B cell (primary cell): ENCODE measurements at places on chromosomes 16 and 17. TPM values are rescaled to one million over a fixed set of nuclear protein-coding genes. Genes with fewer than 3 reads are reported as not detected.

- peak; percentile 94 for DNase-seq
Observed at GRCh38 chr17:5111402-5112204, at the start of gene ZNF232. Gene ZNF232, minus strand, starts transcription at chr17:5111878. Its CDS starts 56 bp downstream, at chr17:5111822.

EVPLL gene
- 0.06 TPM in 1 of 2 replicates, not detected in the other for polyA plus RNA-seq

- DNase-seq, result no peak
Observed at GRCh38 chr16:4706871-4707270, 13.5 kb downstream of the NUDT16L1 start.

DNA sequence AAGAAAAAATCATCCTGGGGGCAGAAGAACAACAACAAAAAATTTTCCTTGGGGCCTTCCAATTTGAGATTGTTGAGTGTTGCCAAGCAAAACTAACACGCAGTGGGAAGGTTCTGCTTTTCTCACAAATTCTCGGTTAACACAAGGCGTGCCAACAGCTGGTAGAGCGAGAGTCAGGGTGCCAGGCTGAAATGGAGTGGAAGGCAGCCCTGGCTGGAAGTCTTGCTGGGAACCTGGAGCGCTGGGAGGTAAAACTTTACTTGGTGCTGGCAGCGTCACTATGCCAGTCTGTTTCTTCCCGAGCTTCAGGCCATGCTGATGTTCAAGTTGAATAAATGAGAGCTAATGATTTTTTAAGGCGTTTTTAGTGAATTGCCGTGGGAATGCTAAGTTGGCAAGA lies 189.4 kb downstream of the WWOX start:
- no peak for DNase-seq

CDH1 gene
- 0.12 TPM in 1 of 2 replicates, not detected in the other for polyA plus RNA-seq

GRCh38 chr16:84378567-84378966 lies 10.2 kb downstream of the ATP2C2 start:
- no peak for DNase-seq

- no peak for DNase-seq
Observed at GRCh38 chr16:49345829-49346228, 27.8 kb upstream of the C16orf78 start.

DNA sequence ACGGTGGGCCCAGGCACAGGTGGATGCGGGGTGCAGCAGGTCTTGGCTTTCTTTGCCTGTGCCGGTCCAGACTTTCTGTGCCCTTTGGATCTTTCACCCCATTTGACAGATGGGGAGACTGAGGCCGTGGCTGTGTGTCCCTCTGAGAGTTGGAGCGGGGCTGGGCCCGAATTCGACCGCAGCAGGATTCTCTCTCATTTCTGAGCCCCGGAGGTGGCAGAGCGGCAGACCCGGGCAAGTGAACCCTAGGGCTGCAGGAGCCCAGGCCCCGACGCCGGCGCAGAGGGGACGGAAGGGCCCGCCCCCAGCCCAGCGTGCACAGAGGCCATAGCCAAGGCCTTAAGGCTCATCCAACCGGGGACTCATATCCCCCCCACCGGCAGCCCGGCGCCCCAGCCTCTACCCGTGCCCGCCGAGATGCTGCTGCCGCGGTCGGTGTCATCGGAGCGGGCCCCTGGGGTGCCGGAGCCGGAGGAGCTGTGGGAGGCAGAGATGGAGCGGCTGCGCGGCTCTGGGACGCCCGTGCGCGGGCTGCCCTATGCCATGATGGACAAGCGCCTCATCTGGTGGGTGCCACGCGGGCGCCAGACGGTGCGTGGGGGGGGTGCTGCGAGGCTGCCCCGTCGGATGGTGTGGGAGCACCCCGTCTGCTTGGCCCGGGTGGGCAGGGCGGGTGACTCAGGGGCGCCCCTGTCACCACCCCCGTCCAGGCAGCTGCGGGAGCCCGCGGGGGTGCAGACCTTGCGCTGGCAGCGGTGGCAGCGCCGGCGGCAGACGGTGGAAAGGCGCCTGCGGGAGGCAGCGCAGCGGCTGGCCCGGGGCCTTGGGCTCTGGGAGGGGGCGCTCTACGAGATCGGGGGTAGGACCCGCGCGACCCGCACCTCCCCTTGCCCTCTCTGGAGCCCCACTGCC lies 857 bp downstream of the TMC8 start:
- peak; percentile 69 for DNase-seq

- DNase-seq, result no peak
Observed at GRCh38 chr17:76140661-76141211, 309 bp downstream of the FOXJ1 start.

ALOX15 gene
- 0.10 and 0.13 TPM in 2 replicates for polyA plus RNA-seq

DNA sequence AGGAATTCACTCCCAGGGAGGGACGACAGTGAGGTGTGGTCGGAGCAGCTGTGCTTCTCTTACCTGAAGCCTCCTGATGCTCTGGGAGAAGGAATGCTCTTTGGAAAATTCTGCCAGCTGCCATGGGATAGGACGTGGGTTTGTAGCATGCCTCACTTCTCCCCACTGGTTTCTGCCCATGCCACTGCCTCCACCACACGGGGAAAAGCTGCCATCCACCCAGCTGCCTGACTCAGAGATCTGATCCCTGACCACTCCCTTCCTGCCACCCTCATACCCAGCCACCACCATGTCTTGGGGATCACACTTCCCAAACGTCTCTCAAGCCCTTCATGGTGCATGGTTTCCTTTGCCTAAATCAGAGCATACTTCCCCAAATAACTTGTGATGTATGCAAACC lies 80.0 kb downstream of the CPPED1 start:
- DNase-seq, result no peak

- DNase-seq, result no peak
Observed at GRCh38 chr16:68910051-68910450, 66.7 kb downstream of the TANGO6 start.

SOX15 gene
- polyA plus RNA-seq, result 0.18 and 0.49 TPM in 2 replicates

GRCh38 chr16:77273-77806 lies 685 bp upstream of the MPG start:
- DNase-seq, result peak; percentile 57

FOXF1 gene
- 0.03 TPM in 1 of 2 replicates, not detected in the other for polyA plus RNA-seq

- DNase-seq, result no peak
Observed at GRCh38 chr16:68528233-68528632, 10.9 kb upstream of the ZFP90 start.

DNA sequence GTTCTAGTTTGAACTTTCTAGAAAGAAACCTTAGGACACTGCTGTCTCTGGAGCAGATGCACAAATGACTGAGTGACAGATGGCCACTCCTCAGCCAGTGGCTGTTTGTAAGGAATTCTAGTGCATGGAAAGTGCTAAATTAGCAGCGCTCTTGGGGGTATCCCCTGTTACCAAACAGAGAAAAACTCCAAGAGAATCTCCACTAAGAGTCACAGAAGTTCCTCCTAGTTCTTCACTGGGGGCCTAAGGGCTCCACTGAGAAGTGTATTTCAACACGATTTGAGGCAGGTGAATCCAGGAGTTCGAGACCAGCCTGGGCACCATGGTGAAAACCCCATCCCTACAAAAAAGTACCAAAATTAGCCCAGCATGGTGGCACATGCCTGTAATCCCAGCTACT lies 18.1 kb upstream of the IRF8 start:
- DNase-seq, result no peak

DNA sequence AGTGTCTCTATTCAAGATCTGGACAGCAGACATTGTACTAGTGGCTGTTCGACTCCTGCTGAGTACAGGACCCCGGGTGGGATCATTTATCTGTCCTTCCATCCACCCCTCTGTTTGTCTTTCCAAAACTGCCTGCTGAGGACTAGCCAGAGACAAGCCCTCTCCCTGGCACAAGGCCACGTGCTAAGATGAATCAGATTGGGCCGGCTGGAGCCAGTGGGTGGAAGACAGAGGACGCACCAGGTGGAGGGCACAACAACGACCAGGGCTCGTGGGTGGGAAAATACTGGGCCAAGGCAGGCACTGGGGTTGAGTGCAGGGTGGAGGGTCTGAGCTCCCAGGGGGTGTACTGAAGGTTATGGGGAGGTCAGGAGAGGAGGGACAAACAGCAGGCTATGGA lies 1.4 kb upstream of the CA7 start:
- DNase-seq, result no peak

MILR1 gene
- 38.0 and 60.4 TPM in 2 replicates for polyA plus RNA-seq

ZDHHC1 gene
- 0.58 and 0.71 TPM in 2 replicates for polyA plus RNA-seq

NPW gene
- polyA plus RNA-seq, result 0.13 and 0.36 TPM in 2 replicates

GRCh38 chr16:28875134-28876018 lies 2.9 kb upstream of the ATP2A1 start:
- no peak for DNase-seq

RNF157 gene
- polyA plus RNA-seq, result 0.54 and 0.84 TPM in 2 replicates

GRCh38 chr16:79563921-79564320 lies 36.6 kb downstream of the MAF start:
- no peak for DNase-seq

TAOK1 gene
- 8.9 and 9.8 TPM in 2 replicates for polyA plus RNA-seq

DNA sequence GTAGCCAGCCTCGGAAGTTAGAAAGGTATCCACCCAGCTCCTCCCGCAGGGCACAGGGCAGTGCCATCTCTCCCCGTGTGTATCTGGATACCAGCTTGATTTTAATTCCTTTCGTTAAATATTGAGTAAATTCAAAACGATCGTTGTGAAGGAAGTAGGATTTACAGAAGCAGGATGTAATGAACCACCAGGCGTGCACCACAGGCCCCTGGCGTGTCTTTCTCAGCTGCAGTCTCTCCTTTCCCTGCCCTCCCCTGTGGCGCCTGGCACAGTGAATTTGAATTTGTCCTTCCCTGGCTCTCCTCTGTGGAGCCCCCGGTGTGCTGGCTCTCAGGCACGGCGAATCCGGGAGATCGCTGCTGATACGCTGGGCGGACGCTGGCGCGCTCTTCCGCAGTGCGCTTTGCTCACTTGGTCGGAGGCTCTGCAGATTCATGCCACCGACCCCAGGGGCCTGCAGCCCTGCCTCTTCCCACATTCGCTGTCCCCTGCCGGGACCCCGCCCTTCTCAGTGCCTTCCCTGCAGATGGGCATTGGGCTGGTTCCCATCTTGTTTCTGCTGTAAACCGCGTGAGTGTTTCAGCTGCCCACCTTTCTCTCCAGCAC lies 164.6 kb downstream of the RPTOR start:
- no peak for DNase-seq

- DNase-seq, result no peak
Observed at GRCh38 chr16:56956756-56957155, 5.0 kb upstream of the CETP start.

DNA sequence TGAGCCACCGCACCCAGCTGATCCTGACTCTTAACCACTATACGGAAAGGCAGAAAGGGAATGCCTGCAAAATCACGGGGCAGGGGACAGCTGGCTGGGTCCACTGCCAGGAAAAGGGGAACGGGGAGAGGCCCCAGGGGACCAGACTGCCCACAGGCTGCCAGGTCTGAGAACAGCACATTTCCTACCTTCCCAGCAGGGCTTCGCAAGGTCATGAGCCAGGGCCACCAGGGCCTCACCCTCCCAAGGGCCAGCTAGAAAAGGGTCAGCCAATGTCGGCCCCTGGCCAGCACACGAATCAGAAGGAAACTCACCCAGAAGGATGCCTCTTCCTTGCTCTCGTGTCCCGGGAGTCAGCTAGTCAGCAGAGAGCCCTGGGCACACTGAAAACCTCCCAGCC lies 118.4 kb downstream of the ZNF423 start:
- DNase-seq, result no peak

- DNase-seq, result no peak
Observed at GRCh38 chr16:81136390-81137335, 40.5 kb upstream of the GCSH start.

KRTAP3-2 gene
- polyA plus RNA-seq, result not detected in 2 replicates

- no peak for DNase-seq
Observed at GRCh38 chr17:77386502-77387192, 245.9 kb downstream of the SEC14L1 start.

GRCh38 chr16:85220964-85221731 lies 108.9 kb upstream of the CIBAR2 start:
- no peak for DNase-seq

GRCh38 chr17:77535435-77535834 lies 394.7 kb downstream of the SEC14L1 start:
- DNase-seq, result no peak
